ENCODE measurements at places on chromosomes 5 and 9. TPM values are rescaled to one million over a fixed set of nuclear protein-coding genes. Genes with fewer than 3 reads are reported as not detected.

The GABRA1 gene
- not detected for total RNA-seq

The SLC6A19 gene
- not detected for total RNA-seq

The PCDHB11 gene
- total RNA-seq = 1.8 TPM

DNA sequence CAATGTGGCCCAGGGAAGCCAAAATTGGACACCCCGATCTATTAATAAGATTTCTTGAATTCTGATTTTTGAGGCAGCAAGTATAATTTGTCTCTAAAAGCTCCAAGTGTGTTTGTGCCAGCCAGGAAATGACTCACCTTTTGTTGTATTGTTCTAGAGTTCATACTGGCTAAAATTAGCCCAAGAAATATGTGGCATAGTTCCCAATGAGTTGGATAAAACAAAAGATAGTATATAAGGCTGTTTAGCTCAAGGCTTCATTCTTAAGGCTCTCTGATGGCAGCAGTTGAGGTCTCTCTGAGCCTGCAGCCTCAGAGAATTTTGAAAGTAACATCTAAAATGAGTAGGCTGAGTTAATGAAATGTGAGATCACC, 21.6 kb downstream of the HMGXB3 start:
- no peak for DNase-seq

DNA sequence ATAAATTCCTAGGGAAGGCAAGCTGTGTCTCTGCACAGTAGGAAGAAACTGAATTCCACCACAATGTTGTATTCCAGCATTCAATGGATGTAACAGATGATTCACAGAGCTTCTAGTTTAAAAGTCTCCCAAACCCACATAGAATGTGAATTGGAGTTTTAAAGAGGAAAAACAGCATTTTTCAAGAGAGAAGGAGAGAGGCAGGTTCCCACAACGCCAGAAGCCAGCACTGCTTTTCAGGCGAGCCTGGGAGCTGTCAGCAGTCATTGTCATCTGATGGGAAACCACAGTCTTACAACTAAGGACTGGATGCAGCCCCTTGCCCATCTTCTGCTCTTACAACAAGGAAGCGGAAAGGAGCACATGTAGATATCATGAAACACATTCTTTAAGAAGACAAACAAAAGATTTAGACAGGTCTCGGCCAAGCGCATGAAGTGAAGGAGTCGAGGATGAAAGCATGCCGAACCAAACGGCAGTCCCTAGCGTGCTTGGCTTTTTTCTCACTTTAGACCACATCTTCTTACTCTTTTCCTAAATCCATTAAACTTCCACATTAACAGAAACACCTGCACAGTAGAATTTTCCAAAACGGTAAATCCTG, 638 bp downstream of the DIRAS2 start:
- no peak for DNase-seq

GRCh38 chr5:141172381-141173204, at the start of gene PCDHB7:
Gene PCDHB7 (plus strand): TSS chr5:141172644. CDS start chr5:141172836, 192 bp downstream.
- no peak for DNase-seq

GRCh38 chr5:160469156-160470144, 47.8 kb downstream of the PTTG1 start:
- no peak for DNase-seq

DNA sequence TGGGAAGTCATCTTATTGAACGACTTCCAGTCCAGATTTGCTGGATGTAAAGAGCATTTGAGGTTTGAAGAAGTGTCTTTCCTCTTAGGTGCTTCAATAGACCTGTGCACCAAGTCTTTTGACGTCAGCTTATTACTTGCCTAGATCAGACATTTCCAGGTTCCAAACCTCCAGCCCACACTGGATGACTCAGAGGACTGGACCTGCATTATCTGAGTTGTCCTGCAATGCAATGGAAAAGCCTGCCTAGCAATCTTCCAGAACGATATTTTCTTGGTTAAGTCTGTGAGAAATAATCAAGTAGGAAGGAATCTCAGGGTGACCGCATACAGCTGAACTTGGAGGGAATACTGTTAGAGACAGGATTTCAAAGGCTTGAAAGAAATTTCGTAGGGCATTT, 147.2 kb upstream of the MOCS2 start:
- no peak for DNase-seq

DNA sequence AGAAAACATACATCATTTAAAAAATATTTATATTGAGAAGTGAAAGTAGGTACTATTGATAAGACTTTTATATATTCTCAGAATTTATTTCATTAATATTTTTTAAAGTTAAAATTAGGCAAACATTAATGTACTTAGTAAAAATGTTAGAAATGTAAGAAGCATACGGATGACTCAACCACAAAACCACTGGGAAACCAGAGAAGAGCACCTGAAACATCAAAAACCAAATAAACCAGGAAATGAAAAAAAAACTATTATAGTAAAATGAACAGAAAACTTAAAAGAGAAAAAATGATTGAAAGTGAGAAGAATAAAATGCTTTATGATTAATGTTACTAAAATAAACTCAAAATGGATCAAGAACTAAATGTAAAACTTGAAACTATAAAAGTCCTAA, 233.2 kb upstream of the DAB2 start:
- no peak for DNase-seq

DNA sequence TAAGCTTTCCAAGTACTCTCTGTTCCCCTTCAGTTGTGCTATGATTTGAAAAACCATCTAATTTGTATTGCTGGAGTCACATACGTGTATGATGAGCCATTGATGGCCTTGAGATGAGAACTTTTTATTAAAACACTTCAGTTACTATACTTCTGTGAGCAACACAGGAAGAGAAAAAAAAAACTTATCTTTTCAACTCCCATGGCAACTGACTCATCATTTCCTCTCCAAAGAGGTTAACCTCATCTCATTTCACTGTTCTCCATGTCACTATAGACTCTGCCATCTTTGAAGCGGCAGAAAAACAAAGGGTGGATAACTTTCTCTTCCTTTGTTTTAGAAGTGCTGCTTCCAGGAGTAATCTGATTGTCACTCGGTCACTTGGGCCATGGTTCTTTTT, 104.3 kb upstream of the PCSK1 start:
- DNase-seq = no peak
